ENCODE measurements at places on chromosomes 7 and 10.

GRCh38 chr10:51911723-51912122, 212.3 kb upstream of the CSTF2T start:
- DNase-seq = no peak

DNA sequence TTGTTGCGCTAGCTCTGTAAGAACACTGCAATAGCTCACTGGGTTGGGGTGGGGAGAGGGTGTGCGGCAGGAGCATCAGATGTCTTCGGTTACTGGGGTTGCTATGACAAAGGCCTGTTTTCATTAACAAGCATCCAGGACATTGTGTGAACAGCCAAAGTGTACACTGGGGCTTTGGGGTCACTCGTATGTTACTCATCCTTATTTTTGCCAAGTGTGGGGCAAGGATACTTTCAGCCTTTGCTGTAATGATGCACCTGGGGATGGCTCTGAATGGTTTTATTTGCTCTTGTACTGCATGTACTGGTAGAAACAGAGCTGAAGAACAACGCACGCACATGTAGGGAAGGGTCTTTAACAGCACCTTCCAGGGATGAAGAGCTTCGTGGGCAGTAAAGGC, 73.0 kb upstream of the AFAP1L2 start:
- no peak for DNase-seq

DNA sequence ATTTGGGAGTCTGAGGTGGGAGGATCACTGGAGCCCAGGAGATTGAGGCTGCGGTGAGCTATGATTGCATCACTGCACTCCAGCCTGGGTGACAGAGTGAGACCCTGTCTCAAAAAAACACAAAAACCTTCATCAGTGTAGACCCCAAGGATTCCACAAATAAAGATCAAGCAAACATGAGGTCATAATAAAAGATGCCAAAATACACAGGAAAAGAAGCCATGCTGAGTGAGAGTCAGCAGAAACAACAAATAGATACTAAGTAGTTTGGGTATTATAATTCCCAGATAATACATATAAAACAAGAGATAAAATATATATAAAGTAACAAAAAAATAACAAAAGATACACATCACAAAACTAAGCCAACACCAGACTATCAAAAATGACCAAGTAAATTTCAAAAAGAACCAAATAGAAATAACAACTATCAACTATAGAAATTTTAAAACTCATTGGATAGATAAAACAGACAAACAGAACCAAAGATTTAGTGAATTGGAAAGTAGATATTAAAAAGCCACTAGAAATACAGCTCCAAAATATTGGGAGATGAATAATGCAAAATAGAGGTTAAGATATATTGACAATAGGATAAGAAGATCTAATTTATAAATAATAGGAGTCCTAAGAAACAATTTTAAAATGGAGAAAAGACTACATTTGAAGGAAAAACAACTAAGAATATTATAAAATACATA, 48.9 kb upstream of the FHIP2A start:
- no peak for DNase-seq

DNA sequence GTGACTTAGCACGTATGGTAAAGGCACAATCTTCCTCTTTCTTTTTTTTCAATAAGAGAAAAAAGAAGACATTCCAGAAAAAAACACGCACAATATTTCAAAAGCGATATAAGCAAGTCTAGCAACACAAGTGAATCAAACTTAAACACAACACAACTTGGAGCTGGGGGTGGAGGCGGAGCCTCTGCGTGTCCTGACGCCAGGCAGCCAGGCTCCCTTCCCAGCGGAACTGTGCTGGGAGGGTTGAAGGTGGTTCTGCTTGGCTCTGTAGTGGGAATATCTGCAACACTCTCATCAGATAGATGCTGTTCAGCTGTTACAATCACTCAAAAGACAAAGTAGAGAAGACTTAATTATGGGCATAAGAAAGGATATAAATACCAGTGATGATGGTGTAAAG, 211.4 kb downstream of the WDR37 start:
- DNase-seq = no peak

GRCh38 chr10:117530791-117531190, 11.8 kb upstream of the EMX2 start:
- DNase-seq = no peak

DNA sequence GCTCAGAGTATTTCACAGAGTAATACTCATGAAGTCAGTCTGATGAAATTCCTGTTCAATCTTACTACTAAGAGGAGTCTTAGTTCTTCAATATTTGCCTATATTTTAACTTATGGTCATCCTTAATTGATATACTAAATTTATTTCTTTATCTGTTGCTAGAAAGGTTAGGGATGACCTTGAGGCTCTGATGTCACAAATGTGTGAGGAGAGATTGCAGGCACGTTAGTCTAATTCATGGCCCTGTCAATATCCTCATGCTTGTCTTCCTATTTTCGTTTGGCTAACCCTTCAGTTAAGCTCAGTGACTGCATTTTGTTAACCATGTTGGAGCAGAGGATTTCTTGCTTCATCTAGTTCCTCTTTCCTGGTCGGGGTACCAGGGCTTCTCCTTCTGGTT, 704.7 kb upstream of the COBL start:
- no peak for DNase-seq

GRCh38 chr7:110204527-110204926, 886.4 kb upstream of the LRRN3 start:
- no peak for DNase-seq

DNA sequence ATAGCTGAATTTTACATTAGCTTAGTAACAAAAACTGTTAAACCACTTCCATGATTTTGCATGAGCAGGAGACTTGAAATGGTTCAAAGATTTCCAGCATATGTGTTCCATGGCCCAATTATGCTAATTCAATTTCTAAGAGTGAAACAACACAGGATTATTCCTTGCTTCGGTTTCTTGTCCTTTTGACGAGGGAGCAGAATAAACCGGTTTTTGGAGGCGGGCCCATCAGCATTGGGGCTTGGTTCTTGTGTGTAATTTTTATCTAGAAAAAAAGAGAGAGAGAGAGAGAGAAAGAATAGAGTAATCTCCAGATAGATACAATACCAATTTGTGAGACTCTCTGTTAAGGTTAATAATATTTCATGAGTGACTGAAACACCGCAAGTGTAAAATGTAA, 159.5 kb upstream of the ETV1 start:
- DNase-seq = no peak

GRCh38 chr10:24432478-24433416, 223.8 kb downstream of the KIAA1217 start:
- DNase-seq = no peak

- no peak for DNase-seq
Measured at GRCh38 chr10:6204341-6205191, 1.8 kb downstream of the PFKFB3 start.

GRCh38 chr7:65251851-65252620, 121.6 kb upstream of the ZNF92 start:
- no peak for DNase-seq

DNA sequence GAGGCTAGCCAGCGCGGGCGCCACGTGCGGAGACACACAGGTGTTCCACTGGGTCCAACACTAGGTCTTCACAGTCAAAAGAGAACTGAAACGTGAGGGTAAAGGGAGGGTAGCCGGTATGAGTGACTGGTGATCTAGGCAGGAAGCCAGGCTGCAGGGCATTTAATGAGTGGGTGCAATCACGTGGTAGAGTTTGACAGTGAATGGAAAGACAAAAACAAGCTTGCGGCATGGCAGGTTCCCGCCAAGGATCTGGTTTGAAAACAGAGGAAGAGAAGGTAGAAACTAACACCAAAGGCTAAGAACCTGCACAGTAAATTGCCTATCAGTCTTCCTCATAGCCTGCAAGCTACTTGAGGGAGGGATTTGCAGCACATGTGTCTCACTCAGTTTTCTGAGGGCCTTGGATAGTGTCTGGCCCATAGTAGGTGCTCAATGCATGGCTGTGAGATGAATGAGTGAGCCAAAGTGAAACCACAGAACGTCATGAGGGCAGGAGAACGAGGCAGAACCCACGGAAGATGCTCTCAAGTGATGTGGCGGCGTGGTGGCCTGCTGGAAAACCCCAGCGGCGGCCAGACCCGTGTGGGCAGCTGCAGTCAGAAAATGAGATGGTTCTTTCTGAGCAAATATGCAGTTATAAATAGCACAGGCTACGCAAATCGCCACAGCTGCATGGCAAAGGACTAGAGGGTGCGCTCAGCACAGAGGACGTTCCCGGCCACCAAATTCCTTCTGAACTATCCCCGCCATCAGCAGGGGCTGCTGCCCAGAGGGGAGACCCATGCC, 183.6 kb upstream of the NFE2L3 start:
- DNase-seq = no peak

DNA sequence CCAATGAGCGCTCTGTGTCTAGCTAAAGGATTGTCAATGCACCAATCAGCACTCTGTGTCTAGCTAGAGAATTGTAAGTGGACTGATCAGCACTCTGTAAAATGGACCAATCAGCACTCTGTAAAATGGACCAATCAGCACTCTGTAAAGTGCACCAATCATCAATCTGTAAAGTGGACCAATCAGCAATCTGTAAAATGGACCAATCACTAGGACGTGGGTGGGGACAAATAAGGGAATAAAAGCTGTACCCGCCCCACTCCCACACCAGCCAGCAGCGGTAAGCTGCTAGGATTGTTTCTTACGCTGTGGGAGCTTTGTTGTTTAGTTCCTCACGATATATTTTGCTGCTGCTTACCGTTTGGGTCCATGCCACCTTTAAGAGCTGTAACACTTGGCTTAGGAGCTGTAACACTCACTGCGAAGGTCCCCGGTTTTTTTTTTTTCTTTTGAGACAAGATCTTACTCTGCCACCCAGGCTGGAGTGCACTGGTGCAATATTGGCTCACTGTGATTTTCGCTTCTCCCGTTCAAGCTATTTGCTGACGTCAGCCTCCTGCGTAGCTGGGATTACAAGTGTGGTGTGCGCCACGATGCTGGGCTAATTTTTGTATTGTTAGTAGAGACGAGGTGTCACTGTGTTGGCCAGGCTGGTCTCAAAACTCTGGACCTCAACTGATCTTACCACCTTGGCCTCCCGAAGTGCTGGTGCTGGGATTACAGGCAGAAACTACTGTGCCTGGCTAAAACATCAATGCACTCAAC, 184.8 kb downstream of the PTPN20 start:
- no peak for DNase-seq

DNA sequence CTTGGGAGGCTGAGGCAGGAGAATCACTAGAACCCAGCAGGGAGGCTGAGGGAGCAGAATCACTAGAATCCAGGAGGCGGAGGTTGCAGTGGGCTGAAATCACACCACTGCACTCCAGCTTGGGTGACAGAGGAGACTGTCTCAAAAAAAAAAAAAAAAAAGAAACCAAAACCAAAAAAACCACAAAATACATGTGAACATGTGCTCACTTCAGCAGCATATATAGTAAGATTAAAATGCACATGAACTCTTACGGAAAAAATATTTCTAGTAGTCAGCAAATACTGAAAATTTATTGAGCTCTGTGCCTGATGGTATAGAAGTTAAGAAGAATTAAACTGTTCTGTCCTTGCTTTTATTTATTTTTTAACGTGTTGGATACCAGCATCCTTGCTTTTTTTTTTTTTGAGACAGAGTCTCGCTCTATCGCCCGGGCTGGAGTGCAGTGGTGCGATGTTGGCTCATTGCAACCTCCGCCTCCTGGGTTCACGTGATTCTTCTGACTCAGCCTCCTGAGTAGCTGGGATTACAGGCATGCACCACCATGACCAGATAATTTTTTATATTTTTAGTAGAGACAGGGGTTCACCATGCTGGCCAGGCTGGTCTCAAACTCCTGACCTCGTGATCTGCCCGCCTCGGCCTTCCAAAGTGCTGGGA, 9.6 kb upstream of the ZNF487 start:
- no peak for DNase-seq

DNA sequence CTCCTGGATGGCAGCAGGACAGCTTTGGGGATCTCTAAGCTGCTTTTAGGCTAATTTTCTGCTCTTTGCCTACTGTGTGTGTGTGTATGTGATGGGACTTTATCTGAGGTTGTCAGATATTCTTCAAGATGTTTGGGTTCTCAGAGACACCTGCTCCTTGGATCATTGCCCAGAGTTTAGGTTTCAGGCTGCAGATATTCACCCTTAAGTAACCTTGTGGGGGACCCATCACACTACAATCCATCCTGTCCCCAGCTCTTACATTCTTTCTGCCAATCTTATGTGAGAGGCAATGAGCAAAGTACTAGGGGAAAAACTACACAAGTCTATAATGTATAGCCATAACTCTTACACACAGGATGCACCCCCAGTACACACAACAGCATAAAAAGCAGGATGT, 263.0 kb upstream of the ZWINT start:
- DNase-seq = no peak

GRCh38 chr7:133807624-133808492, 319.3 kb upstream of the LRGUK start:
- no peak for DNase-seq

DNA sequence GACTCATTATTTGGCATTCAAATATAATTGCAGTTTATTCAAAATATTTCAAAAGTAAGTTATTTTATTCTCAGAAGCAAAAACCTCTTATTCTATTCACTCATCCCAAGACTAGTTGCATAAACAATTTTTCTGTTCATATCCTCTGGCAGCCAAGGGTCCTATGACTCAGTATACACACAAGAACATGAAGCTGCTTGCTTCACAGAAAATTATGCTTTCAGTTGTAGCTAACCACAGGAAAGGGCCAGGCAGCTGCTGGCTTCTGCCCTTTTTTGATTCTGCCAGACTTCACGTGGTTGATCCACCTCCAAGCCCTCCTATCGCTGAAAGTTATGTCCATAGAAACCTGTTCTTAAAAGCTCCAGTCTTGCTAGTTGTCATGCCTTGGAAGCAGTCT, 108.8 kb downstream of the ABCA13 start:
- DNase-seq = no peak

GRCh38 chr10:124642088-124642710, 102.0 kb downstream of the FAM53B start:
- no peak for DNase-seq

- DNase-seq = no peak
Measured at GRCh38 chr10:117364110-117364960, 10.9 kb downstream of the PDZD8 start.

- DNase-seq = no peak
Measured at GRCh38 chr10:87675396-87676376, 16.0 kb downstream of the PAPSS2 start.

GRCh38 chr7:134451656-134452055, 7.2 kb downstream of the AKR1B1 start:
- DNase-seq = no peak

- no peak for DNase-seq
Measured at GRCh38 chr7:3805151-3805550, 504.1 kb downstream of the SDK1 start.

- no peak for DNase-seq
Measured at GRCh38 chr7:21948364-21948763, 2.7 kb upstream of the CDCA7L start.

DNA sequence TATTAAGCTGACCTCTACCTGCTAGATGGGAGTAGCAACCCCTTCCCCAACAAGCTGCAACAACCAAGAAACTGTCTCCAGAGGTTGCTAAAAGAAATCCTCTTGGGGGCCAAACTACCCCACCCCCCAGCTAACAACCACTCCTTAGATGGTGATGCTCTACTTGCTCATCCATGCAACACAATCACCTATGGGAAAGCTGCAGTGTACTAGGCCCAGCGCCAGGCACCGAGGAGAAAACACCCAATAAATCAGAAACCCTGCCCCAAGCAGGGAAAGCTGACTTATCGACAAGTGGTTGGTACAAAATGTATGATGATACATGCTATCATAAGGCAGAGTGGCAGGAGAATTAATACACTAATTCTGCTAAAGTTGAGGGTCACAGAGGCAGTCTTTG, 17.3 kb downstream of the SLC25A13 start:
- no peak for DNase-seq

GRCh38 chr10:99859585-99859984, 77.1 kb downstream of the ABCC2 start:
- DNase-seq = no peak

GRCh38 chr10:122147663-122148062, 123.4 kb upstream of the BTBD16 start:
- DNase-seq = no peak

Measured in stimulated activated CD8-positive, alpha-beta memory T cell treated with anti-CD3 and anti-CD28 coated beads, Interleukin-15, amount 100 ng/mL, for 24 hours (primary cell).